Vagina (tissue), 2 donors: ENCODE measurements at places on chromosomes 1 and 21.

DNA sequence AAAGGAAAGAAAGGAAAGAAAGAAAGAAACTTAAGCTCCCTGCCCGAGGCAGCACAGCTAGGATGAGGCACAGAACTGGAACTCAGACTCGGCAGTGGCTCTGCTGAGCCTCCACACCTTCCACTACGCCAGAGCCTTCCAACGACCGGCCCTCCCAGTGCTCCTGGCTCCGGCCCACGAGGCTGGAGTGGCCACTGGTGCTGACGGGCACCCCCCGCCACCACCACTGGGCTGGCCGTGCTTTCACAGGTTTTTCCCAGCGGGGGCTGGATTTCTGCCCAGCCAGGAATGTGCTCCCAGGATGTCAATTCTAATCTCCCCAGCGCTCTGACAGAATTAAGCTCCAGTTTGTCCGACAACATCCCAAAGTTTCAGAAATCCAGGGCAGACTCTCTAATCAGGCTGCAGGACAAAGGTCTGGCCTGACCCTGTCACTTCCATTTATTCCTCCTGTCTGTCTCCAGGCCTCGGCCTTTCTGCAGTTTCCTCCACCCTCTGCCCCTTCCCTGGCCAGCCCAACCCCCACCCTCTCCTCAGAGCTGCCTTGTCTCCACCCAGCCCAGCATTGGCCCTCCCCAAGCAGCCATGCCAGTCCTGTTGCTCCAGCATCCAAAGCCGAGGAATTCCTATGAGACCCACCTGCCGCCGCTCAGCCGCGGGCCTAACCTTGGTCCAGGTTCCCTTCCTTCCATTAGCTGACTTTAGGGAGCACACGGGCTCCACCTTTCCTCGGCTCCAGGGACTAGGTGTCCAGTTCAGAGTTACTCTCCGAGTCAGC lies 81.9 kb downstream of the CASZ1 start:
- no peak for DNase-seq

GRCh38 chr1:11731691-11732283 lies 4.1 kb upstream of the AGTRAP start:
- DNase-seq: no peak

- DNase-seq: no peak
These were observed at the start of gene DLGAP3 for GRCh38 chr1:34929497-34929852. TSS of gene DLGAP3 (minus strand) at chr1:34929650. CDS start at chr1:34905383, 24,267 bp downstream.

DNA sequence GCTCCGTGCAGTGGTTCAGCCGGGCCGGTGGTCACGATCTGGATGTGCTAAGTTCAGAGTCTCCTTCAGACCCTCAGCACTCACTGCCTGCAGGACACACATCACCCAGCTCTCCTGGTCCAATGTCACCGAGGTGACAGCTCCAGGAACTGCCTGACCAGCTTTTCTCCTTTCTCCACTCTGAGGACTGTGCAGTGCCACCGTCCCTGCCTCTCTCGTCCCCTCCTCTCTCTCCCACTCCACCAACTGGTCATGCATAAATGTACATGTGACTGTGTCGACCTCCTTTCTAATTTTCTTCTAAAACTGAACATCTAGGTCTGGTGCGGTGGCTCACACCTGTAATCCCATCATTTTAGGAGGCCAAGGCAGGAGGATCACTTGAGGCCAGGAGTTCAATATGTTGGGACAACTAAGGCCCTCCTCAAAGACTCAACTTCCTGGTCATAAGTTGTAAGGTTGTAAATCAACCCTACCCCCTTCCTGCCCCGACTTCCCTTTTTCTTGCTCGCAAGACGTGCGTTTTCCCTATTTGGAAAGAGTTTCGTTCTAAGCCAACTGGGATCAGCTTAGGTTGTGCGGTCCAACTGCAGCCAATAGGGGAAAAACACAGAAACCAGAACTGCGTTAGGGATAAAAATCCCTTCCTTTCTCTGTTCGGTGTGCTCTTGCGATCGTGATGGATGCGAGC lies 53.1 kb downstream of the MEGF6 start:
- no peak for DNase-seq

DNA sequence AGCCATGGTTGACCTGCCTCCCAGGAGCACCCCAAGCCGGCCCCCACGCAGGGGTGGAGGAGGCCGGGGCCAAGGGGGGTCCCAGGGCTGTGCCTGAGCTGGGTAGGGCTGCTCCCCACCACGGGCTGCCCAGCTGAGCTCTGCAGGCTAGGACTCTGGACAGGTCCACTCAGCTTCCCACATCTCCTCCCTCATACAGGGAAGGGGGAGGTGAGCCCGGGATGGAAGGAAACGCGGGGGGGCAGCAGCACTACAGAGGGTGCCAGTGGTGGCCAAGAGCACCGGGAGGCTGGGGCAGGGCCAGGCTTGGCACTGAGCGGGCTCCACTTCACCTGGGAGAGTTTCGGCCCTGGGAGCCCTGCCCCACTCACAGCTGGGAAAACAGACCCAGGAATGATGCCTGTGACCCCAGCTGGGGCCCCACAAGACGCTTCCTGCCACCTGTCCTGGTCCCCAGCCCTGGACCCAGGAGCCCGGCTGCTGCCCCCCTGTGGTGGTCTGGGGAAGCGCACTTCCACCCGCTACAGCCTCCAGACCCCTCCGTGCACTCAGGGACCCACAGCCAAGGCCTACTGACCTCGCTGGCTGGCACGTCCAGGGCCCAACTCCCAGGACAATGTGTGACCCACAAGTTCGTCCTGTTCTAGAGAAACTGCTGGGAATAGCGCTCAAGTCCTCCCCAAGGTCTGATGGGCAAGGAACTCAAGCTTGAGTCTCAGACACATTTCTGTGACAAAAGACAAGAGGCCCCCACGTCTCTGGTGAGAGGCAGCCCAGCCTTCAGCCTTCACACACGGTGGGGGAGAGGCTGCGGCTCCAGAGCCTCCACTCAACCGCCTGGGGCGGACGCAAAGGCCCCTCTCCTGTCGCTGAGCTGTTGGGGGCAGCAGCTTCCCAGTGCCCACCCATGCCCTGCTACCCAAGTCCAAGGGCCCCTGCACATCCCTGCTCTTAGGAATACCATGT lies 3.0 kb downstream of the AURKAIP1 start:
- DNase-seq: no peak

DNA sequence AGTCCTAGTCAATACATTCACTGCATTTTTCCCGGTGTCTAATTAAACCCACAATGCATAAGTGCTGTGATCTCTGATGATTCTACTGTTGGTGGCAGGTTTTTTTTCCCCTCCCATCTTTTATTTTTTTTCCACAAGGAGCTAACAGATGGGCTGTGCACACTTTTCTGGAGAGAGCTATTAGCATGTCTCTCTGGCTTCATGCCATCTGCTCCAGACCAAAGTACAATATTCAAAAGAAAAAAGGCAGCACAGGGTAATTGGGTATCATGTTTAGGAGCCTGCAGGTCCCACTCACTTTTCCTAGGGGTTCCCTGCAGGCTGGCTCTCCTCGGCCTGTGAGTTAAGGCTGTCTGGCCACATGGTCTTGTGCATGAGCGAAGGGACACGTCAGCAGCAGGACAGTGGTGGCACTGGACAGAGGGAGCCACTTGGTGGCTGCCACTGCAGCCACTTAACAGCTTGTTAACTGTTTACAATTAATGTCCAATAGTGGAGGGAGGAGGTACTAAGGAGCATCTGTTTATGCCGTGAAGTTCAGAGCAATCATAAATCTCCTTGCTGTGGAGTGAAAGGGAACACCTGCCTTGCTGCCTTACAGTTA lies 53.5 kb upstream of the C8B start:
- DNase-seq: no peak

GRCh38 chr1:60746278-60746791 lies 336.0 kb upstream of the NFIA start:
- no peak for DNase-seq

DNA sequence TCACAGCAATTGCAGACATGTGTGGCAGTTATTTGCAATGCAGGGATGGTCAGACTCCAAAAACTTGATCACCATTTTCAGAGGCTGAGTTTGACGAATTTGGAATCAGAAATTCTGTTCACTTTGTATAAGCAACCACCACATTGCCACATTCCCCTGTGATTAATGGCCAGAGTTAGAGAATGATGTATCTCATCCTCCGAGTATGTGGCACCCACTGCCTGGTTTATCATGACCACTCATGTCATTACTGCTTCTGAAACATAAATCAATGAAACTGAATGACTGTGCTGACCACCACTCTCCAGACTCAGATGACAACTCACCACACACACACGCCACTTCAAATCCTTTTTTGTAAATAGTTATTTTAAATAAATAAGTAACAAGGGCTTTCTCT lies 66.6 kb upstream of the CACHD1 start:
- no peak for DNase-seq

DNA sequence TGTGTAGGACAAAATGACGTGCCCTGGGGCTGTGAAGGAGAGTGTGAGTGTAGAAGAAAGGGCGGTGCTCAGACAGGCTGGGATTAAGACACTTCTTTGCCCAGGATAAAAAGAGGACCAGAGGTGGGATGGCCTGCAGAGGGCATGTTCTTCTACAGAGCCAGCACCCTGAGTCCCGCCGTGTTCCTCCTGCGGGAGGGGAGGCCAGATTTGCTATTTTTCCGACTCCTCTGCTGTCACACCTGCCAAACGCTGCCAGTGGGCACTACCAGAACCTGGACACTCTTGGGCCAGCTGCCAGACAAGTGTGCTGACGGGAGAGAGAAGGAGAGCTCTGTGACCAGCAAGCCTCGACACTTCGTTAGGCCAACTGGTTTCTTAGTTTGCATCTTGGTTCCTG lies 206.4 kb downstream of the PLD5 start:
- DNase-seq: no peak

DNA sequence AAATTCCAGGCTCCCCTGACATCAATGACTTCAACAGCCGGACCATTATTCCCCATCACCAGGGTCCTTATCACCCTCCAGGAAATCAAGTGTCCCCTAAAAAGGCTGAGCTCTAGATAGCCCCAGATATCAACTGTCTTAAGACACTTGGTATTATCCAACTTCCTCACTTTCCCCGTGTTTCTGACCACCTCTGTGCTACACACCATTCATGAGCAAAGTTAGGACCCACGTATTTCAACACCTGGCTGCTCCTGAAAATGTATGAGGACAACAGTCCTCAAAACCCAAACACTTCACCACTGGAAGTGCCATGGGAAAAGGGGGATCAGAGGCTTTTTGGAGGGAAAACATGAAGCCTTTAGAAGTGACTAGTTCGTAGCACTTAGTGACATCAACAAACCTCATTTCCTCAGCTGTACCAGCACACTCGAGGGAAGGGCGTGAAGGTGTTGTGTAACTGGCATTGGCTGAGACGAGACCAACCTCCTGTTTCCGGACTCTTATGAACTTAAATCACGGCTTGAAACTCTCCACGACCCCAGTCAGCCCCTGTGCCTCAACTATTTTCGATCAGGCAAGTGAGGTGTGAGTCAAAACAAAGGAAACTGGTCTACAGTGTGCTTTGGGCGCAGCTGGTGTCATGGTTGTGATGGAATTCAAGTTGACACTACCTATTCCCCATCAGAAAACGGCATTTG lies 4.1 kb upstream of the CHD5 start:
- no peak for DNase-seq

- no peak for DNase-seq
These were observed 636.4 kb downstream of the USP25 start for GRCh38 chr21:16366207-16366606.

DNA sequence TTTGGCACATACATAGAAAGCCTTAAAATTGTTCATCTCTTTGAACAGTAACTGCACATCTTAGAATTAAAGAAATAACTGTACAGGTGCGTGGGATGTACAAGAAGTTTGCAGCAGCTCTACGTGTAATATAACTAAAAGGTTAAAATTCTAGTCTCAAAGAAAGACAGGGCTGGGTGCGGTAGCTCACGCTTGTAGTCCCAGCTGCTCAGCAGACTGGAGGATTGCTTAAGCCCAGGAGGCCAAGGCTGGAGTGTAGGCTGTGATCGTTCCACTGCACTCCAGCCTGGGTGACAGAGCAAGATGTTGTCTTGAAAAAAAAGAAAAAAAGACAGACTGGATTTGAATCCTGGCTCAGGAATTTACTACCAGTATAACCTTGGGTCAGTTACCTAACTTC lies 13.4 kb downstream of the PARP1 start:
- no peak for DNase-seq

GRCh38 chr21:25313829-25314228 lies 293.5 kb downstream of the MRPL39 start:
- DNase-seq: no peak

GRCh38 chr1:18413541-18414305 lies 67.0 kb upstream of the KLHDC7A start:
- DNase-seq: no peak

GRCh38 chr1:150149271-150150132 lies at the start of gene PLEKHO1:
TSS of gene PLEKHO1 (plus strand) at chr1:150149916. CDS start at chr1:150150258, 342 bp downstream.
- no peak for DNase-seq

- no peak for DNase-seq
These were observed 60.4 kb downstream of the ITPKB start for GRCh38 chr1:226678701-226679100.

- no peak for DNase-seq
These were observed 33.8 kb upstream of the RPL11 start for GRCh38 chr1:23657659-23658275.

GRCh38 chr21:26550326-26550725 lies 22.8 kb downstream of the CYYR1 start:
- no peak for DNase-seq

GRCh38 chr1:9311479-9311878 lies 18.8 kb downstream of the SPSB1 start:
- DNase-seq: no peak

DNA sequence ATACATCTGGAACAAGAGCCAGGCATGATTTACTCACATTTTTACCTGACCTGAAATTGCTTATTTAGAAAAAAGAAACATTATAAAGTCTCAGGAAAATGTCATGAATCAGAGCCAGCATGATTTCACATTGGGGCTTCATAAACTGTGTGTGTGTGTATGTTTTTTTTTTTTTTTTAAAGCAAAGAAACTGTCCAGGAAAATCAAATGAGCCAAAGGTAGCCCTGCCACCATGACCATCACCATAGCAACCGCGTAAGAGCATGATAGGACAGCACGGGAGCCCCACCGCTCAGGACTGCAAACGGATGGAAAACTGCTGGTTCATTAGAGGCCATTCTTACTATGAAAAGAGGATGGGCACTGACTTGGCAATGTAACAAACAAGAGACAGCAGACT lies 139.2 kb downstream of the NTMT2 start:
- no peak for DNase-seq

- no peak for DNase-seq
These were observed 19.6 kb upstream of the POGZ start for GRCh38 chr1:151478923-151479322.

DNA sequence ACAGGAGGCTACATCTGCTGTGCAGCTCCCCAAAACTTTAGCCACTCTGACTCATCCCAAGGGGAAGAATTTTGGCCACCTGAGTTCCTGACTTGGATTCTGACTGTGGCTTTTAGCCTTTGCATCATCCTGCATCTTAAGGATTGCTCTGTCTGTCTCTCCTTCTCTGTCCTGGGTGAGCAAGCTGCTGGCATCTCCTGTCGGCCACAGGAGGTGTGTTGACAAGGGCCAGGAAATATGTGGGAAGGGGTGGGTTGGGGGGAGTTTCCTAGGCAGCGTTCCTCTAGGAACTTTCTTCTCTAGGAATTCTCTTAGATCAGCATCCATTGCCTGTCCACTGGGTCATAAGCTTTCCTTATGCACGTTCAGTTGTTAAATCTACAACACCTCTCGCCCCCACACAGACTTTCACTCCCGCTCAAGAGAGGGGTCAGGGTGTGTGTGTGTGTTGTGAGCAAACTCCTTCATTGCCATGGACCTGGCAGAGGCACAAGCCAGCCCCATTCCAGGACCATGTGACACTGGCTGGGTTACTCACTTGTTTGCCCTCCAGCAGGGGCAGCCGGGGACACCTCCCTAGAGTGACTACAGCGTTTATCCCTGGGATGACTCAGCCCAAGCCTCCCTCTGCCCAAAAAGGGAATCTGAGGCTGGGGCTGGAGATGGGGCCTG lies 145.0 kb upstream of the DUSP10 start:
- DNase-seq: no peak

GRCh38 chr21:43031121-43031619 lies 44.5 kb downstream of the CBS start:
- no peak for DNase-seq
